Naive thymus-derived CD8-positive, alpha-beta T cell (primary cell): ENCODE measurements at places on chromosomes 7 and 10.

GRCh38 chr7:67019562-67020390 is 23.1 kb downstream of the TYW1 start:
- DNase-seq = no peak

DNA sequence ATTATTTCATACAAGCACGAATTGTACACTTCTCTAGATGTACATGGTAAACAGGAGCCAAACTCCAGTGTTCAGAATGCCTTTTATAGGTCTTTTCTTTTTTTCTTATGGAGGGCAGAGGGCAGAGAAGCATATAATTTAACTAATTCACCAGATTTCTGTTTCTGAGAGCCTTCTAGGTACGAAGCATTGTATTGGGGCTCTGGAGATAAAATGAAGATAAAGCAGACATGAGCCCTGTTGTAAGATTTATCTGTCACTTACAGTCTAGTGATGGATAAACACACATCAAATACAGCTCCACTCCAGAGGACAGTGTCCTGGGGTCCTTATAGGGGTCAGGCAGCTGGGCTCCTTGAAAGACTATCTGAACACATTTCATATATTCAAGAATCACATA is 265.5 kb downstream of the SKAP2 start:
- no peak for DNase-seq

GRCh38 chr10:63192826-63193225 is 59.7 kb downstream of the NRBF2 start:
- DNase-seq = no peak

DNA sequence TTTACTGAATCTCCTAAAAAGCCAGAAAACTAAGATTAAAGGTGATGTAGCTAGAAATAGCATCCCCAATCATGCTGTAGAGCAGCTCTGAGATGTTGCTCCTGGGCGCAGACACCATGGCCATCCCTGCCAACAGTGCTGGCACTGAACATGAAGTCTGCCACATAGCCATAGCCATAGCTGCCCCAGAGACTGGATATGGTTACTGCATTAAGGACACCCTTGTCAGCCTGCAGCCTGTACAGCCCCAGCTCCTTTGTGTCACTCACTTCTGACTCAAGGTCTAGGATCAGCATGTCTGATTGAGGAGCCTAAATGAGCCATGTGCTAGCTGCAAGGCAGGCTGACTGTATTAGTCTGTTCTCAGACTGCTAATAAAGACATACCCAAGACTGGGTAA is 284.6 kb downstream of the RPS24 start:
- DNase-seq = no peak

DNA sequence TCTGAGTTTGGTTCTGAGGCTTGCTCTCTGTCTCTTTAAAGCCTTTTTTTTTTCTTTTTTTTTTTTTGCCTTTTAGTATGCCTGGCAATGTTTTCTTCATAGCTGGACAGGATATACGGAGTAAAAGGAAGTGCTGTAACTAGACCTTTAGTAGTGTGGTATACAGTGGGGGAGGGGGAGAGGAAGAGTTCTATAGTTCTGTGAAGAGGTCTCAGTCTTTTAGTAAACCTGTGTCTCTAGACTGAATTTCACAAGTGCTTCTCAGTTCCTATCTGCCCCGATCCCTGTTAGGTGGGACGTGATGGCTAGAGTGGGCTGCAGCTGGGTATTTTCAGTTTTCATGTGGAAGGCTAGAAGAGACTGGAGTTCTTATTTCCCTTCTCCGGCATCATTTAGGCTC is 3.1 kb upstream of the ABCC2 start:
- DNase-seq = no peak

GRCh38 chr7:70263471-70264255 is 665.4 kb downstream of the AUTS2 start:
- DNase-seq = no peak

DNA sequence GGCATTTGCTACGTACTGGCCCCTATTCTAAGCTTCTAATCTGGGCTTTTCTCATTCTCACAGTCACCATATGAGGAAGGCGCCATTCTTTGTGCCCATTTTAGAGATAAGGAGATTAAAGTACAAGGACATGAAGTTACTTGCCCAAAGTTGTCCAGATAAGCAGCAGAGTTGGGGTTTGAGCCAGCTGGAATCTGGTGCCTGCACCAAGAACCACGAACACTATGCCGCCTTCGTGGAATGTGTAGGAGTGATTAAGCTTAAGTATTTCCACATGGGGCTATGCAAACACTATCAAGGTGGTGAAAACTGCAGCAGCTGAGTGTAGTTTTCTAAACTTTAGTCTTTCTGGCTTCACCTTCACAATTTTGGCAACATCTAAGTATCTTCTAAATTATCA is 342.7 kb upstream of the ETV1 start:
- DNase-seq = no peak

DNA sequence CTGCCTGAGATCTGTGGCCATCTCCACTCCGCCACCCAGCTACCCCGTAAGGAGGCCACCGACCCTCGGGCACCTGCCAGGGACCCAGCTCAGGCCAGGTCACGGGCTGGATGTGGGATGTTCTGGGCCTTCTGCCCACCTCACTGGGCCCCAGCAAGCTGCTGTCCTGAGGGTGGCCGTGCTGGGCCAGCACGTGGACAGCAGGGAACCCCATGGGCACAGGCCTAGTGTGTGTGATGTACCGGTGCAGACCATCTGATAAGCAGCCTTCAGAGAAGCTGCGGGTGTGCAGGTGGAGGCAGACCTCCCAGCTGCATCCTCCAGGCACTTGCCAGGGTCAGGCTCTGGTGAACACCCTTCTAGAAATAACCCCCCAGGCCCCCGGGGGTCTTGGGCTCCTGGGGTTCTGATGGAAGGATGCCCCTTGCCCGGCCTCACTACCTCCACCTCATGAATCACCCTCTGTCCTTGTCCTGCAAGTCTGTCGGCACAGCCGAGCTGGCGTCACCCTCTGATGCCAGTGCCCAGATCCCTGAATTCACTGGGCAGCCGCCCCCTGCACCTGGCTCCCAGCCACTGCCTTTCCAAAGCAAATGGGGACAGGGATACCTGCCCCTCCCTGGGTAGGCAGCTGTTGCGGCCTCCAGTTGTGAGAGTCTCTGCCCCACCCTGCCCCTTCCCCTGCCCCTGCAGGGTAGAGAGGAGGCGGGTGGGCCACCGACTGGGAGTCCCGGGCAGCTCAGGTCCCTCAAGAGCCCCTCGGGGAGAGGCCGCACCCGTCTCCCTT is 139.8 kb downstream of the FAM53B start:
- no peak for DNase-seq

DNA sequence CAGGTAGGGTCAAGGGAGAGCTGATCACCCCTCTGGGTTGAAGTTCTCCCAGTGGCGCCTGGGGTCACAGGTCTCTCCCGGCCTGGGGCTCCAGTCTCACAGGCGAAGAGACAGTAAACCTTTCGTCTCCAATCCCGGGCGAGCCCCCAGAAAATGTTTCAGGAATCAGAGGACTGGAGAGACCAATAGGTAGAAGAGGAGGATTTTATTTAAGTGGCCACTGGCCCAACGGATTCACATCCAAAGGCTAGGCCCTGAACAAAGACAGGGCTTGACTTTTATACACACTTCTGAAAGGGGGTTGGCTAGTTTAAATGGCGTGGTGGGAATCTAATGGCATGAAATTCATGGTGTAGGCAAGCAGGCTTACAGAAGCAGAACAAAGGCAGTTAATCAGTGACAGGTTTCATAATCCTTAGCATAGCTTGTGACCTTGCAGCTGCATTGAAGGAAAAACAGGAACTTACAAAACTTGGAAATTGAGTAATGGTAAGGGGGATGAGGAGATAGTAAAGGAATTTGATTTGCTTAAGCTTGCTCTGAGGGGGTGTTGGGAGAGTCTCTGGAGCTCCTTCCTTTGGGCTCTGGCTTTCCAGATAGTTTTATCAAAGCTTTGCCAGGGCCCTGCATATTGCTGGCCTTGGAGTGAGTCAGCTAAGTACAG is 105.5 kb downstream of the TRIM24 start:
- DNase-seq = no peak

DNA sequence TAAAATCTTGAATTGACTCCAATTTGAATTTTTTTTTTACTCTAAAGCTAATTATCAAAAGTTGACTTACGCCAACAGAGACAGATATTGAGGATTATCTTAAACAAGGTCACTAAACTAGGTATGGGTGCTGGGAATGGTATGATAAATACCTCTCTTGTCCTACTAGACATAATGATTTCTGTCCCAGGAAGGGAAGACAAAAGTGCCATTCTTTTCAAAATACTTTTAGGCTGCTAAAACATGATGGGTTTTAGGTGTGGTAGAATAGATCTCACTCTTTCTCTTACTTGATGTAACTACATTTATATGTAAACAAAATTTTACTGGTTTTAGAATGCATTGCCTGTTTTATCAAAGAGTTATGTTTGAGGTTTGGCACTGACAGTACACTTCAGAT is 15.1 kb downstream of the TMEM60 start:
- DNase-seq = no peak

DNA sequence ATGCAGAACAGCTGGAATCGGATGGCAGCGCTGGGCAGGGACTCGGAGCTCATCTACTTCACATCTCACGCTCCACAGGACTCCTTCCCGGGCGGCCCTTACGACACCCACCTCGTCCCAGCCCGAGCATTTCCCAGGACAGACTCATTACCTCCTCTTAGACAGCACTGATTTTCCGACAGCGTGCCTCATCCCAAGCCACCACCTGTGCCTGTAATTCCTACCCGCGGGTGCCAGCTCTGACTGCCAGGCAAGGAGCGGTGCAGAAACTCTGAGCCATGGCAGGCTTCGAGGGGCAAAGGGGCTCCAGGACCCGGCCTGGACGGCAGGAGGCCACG is 25.6 kb downstream of the GPER1 start:
- DNase-seq = no peak

- no peak for DNase-seq
These were observed 109.9 kb downstream of the GLRX3 start for GRCh38 chr10:130246113-130246512.

GRCh38 chr10:43044961-43045621 is 31.8 kb upstream of the RET start:
- DNase-seq = no peak

DNA sequence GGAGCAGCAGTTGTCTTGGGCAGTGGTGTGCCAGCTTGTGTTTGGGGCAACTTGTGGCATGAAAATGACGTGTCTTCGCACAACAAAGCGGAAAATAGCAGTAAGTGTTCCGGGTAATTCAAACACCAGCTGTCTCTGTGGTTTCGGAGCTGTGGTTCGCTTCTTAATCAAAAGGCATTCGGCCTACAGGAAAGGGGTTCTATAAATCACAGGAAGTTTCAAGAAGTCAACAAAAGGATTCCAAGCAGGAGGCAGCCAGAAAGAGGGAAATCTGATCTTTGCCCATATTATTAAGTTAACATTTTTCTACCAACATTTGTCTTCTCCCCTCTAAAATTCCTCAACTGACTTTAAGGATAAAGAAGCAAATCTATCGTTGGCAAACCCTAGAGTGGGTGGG is 353.4 kb downstream of the FGFR2 start:
- DNase-seq = no peak

DNA sequence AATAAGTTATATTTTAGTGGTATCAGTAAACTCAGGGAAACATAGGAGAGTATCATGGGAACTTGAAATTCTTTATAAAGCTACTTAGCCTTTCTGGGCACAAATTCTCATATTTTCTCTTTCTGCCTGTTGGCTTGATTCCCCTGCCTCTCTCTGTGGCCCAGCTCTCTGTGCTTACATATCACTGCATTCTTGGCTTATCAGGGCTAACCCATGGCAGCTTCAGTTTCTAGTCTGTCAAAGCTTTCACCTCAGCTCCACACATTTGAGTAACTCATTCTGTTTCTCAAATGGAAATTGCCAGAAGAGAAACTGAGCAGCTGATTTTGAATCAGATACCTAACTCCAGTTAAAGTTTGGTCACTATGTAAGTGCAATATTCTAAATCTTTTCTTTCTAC is 713.1 kb downstream of the DNAJB9 start:
- no peak for DNase-seq

DNA sequence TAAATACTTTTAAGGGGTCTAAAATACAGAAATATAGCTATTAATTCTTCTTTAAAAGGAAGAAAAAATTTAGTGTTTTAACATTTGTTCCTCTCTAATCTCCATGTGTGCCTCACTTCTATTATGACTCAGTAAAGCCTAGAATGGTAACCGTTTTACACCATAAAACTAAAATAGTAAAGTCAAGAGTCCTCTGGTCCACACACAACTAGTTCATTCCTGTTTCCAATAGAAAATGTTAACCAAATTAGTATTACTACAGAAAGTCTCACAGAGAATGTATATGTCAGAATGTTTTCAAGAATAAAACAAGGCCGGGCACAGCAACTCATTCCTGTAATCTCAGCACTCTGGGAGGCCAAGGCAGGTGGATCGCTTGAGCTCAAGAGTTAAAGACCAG is 55.8 kb downstream of the CNOT4 start:
- no peak for DNase-seq

GRCh38 chr7:153383781-153384180 is 624.2 kb downstream of the ACTR3B start:
- no peak for DNase-seq

DNA sequence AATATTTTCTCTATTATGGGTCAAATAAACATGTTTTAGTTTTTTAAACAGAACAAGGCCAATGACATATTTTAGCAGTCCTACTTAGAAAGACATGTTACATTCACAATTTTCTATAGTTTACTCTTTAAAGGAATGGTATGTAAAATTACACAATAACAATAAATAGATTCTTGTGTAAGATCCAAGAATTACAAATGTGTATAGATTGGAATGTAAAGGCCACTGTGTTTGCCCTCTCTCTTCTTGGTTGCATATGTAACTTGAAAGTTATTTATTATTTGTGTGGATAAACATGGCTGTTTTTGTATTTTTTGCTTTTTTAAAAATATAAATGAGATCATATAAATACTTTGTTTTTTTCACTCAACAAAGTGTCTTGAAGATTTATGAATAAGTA is 979.3 kb upstream of the CELF2 start:
- no peak for DNase-seq

GRCh38 chr7:40640566-40640965 is 505.8 kb downstream of the SUGCT start:
- DNase-seq = no peak

DNA sequence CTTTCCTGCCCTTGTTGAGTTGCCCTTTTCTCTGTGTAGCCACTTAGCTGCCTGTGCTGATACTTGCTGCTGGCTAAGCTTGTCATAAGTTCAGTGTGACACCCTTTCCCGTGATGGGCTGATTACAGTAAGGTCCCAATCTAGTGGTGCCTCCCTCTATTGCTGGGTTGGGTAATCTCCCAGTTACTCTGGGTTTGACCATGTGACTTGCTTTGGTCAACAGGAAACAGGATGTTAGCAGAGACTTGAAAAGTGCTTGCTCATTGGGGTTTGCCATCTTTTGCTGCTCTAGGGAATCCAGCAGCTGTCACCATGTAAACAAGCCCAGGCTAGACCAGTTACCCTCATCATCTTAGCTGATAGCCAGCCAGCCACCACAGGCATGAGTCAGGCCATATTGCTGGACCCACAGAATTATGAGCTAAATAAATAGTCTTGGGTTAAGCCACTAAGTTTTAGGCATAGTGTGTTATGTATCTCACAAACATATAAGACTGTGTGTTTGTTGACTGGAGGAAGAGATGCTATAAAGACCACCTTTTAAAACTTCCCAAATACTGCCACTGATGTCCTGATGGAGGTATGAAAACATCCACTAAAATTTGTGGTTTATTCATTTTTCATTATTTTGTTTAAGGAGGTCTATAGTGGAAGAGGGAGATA is 4.0 kb upstream of the LEP start:
- DNase-seq = peak; percentile 10

GRCh38 chr7:135650831-135651573 is 11.3 kb upstream of the STMP1 start:
- no peak for DNase-seq

GRCh38 chr10:30542001-30542894 is 87.3 kb downstream of the LYZL2 start:
- DNase-seq = no peak
